Hematopoietic multipotent progenitor cell treated with erythropoietin and hydrocortisone succinate and interleukin-3 and kit ligand, for 8 days (in vitro differentiated cells): ENCODE measurements at places on chromosomes 2 and 18.

GRCh38 chr2:190726255-190726654 is 77.4 kb downstream of the NAB1 start:
- DNase-seq = no peak

DNA sequence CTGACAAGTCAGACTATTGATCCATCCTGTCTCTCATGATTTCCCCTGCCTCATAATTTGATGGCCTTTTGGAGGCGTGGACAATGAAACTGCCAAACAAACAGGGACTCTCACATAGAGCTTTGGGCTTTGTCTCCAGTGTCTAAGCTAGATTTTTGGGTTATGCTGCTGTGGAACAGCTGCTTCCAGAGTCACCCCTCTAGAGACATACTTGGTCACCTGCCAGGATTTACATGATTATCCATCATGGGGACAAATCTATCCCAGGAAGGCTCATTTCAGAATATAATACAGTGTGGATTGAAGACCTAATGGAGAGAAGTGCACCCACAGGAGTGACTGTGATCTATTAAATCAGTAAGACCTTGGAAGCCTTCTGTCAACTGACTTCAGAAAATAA is 159.6 kb downstream of the SLC8A1 start:
- DNase-seq = no peak

- no peak for DNase-seq
These were observed 287.9 kb upstream of the TRIB2 start for GRCh38 chr2:12428786-12429185.

GRCh38 chr2:144583741-144584453 is 64.0 kb upstream of the ZEB2 start:
- DNase-seq = peak; percentile 57

DNA sequence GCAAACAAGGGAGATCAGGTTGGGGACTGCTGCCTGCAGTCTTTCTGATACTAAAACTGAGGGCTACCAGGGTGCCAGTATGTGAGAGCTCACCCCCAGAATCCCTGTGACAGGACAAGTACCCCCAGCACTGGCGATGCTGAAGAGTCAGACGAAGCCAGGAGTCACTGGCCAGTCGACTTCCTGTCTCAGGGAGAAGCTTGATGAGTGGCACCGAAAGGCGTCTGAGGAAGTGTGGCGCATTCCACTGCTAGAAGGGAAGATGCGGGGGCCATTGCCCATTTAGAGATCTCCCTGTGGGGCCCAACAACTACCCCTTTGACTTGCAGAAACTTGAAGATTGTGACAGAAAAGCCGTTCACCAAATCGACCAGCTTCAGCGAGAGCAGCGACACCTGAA is 22.0 kb downstream of the MXD1 start:
- DNase-seq = no peak

DNA sequence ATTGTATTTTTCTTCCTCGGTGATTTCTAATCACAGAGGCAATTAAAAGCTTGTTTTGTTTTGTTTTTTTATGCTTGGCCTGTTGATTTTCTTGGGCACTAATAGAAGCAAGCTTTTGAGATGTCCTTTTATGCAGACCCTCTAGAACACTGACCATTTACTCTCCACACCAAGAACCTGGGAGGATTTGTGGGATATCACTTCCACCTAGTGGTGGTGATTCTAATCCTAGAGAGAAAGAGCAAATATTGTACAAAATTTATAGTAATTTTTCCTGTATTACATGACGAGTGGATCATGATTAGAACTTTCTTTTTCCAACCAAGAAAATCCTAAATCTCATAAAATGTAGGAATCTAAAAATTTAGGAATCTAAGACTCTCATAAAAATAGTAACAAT is 23.4 kb downstream of the NEMP2 start:
- peak; percentile 63 for DNase-seq

- peak; percentile 21 for DNase-seq
These were observed 147.9 kb downstream of the DOCK10 start for GRCh38 chr2:224894356-224894755.

DNA sequence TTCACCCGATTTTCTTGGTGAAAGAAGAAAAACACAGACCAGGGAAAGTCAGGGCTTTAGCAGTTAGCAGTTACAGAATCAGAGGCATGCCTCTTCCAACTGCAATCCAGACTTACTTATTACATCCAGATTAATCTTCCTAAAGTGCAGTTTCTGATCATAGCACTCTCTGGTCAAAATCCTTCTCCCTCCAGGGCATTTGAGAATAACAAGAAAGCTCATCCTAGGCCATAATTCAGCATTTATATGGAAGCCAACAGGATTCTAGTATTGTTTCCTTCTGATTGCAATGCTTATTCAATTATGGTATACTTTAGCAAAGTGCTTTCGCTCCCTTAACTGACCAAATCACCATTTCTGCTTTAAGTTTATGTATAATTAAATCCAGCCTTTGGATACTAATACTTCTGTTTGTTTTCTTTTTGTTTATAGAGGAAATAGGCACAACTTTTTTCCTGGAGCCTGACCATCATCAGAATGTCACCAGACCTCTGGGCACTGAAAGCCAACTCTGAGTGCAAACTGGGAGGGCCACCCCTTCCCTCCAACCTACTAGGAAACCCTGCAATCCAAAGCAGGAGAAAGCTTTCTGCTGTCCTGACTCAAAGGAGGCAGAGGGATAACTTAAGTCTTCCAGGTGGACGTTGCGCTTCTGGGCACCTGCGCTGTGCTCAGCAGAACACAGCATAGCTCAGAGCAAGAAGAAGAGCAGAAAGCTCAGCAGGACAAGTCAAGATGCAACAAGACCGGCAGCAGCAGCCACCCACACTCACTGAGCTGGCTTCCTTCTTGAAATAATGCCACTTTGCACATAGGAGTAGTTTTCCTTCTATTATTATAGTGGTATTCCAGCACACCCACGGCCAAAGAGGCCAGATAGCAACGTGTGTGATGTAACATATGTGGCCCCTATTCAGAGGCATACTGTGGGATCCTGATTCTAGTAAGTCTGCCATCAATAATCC is 99.3 kb downstream of the STK39 start:
- DNase-seq = no peak

DNA sequence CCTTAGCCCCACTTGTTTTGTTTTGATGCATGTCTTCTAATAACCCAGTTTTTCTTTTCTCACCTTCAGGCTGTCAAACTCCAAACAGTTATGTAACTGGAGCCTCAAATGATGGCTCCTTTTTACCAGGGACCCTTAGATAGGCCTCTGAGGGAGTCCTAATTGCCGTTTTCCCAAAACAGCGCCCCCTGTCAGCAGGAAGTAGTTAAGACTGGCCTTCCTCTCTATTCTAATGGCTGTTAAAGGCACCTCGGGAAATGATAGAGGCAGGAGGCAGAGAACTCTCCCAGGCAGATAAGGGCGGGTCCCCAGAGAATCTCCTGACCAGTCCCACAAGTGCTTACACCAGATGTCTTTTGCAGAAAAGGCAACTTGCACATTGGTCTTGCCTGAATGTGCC is 123.2 kb downstream of the KCNS3 start:
- no peak for DNase-seq
